IPS-NIHi11 (cell line): ENCODE measurements at places on chromosomes 3 and 15.

DNA sequence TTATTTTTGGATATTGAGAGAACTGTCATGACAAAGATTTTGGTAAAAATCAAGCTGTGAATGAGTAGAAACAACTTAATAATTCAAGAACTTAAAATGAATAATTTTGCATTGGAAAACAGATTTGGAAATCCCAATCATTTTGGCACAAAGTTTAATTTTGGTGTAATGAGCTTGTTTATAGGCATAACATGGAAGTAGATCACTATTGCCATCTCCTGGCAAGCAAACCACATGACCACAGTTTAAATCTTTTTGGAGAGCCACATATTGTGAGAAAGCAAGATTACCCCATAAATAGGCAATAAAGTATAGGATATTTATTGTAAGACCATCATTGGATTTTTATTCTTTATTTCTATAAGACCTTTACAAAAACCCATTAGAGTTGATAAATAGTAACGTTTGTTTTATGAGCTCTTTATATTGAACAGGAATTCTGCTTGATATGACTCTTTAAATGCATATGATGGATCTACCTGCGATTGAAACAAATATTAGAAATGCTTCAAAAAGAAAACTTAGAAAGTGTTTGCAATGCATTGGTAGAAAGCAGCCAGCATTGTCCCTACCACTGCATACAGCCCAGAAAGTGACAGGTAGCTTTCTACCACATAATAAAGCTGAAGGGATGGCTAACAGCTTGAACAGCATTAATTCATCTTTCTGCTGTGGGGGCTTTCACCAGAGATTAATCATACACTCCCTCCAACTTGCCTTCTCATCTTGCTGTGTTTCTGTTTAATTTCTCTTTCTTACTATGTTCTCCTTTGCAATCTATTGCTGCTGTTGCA lies 766.8 kb downstream of the TBL1XR1 start:
- peak; percentile 54 for DNase-seq

DNA sequence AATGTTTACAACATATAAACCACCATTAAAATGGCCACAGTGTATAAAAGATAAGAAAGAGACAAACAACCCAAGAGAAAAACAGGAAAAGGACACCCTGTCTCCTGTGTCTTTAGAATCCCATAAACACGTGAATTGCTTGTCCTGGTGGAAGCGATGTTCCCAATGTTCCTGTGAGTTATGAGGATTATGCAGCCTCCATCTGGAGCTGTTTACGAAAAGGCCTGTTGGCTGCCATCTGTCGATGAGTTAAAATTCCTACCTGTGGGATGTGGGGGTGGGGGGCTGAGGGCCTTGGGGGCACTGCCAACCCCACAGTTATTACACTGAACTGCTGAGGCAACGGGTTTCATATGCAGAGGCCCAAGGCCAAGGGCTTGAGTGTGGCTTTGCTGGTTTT lies 13.6 kb downstream of the NISCH start:
- no peak for DNase-seq

GRCh38 chr3:111852540-111852939 lies 6.5 kb upstream of the PHLDB2 start:
- no peak for DNase-seq

DNA sequence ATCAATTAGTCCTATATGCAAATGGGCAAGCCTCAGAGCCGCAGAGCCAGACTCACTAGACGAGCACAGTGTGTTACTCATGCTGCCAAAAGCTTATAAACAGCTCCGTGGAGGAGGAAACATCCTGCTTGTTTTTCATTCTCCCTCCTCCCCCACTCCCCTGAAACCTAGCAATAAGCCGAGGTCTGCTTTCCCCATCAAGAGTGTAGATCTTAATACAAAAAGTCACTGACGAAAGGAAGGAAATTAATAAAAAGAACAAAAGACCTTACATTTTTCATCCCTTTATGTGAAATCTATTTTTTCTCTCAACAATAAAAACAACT lies 88.5 kb downstream of the XXYLT1 start:
- no peak for DNase-seq

DNA sequence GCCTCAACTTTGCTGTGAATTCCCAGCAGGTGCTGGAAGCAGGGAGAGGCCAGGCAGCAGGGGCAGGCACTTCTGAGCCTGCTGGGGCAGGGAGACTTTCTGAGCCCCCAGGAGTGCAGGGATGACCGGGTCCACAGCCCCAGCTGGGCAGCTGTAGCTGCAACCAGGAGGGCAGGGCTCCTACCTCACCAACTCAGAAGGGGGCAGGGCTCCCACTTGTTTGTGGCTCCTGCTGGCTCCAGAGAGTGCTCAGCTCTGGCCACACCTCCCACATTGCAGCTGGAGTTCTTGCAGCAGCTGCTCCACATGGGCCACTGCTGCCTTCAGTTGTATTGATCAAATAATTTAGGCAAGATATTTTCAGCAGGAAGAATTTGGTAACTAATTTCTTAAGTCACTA lies 812.3 kb downstream of the NSUN3 start:
- no peak for DNase-seq
